Stomach (tissue), 19 donors: ENCODE measurements at places on chromosomes 13 and 19. TPM values are rescaled to one million over a fixed set of nuclear protein-coding genes. Genes with fewer than 3 reads are reported as not detected.
A peak's percentile ranks its signal among the peaks of the same experiment; 100 is the strongest.

DNA sequence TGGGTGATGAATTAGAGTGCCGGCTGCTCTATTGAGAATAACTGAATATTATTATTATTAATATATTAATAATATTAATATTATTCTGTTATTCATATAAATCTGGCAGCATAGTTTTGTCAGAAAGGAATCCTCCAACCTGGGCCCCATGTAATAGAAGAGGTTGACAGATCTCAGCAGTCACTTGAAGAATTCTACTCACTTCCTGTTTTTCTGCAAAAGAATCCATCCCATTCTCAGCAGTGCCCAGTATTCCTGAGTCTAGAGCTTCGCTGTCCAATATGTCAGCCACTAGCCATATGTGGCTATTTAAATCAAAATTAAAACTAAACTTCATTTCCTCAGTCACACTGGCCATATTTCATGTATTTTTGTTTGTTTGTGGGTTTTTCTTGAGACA is 72.4 kb upstream of the USPL1 start:
- no peaks in the 10 kb centered on the region for H3K36me3 ChIP-seq
- no peak overlapping the region for H3K4me3 ChIP-seq
- H3K27ac ChIP-seq = no peak overlapping the region
- H3K4me1 ChIP-seq = no peaks in the 10 kb centered on the region

MAMSTR gene
- not detected for total RNA-seq

DNA sequence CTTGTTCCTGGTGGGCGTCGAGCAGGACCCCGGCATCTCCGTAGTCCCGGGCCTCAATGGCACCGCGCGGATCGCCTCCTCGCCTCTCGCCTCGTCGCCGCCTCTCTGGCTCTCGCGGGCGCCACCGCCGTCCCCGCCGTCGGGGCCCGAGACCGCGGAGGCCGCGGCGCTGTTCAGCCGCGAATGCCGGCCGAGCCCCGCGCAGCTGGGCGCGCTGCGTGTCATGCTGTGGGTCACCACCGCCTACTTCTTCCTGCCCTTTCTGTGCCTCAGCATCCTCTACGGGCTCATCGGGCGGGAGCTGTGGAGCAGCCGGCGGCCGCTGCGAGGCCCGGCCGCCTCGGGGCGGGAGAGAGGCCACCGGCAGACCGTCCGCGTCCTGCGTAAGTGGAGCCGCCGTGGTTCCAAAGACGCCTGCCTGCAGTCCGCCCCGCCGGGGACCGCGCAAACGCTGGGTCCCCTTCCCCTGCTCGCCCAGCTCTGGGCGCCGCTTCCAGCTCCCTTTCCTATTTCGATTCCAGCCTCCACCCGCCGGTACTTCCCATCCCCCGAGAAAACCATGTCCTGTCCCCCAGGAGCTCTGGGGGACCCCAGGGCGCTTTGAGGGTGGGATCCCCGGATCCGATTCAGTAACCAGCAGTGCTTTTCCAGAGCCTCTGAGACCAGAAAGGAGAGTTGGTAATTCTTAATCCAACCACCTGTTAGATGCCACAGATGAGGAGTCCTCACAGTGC is 885 bp downstream of the MLNR start:
- DNase-seq = peak; percentile 50
- no peak overlapping the region for H3K27ac ChIP-seq
- H3K4me3 ChIP-seq = peak overlapping the region; percentile 55
- no peaks in the 10 kb centered on the region for H3K36me3 ChIP-seq

GRCh38 chr13:29785978-29786377 is 64.4 kb downstream of the UBL3 start:
- no peak overlapping the region for H3K4me3 ChIP-seq
- no peaks in the 10 kb centered on the region for H3K36me3 ChIP-seq
- H3K4me1 ChIP-seq = peaks cover 56% of the 10 kb centered on the region

- no peak for DNase-seq
- no peak overlapping the region for H3K27ac ChIP-seq
- H3K4me1 ChIP-seq = no peaks in the 10 kb centered on the region
- no peaks in the 10 kb centered on the region for H3K36me3 ChIP-seq
Observed at GRCh38 chr13:91214031-91214430, 133.5 kb upstream of the MIR17HG start.

CLIP3 gene
- 1.8 TPM for total RNA-seq

DNA sequence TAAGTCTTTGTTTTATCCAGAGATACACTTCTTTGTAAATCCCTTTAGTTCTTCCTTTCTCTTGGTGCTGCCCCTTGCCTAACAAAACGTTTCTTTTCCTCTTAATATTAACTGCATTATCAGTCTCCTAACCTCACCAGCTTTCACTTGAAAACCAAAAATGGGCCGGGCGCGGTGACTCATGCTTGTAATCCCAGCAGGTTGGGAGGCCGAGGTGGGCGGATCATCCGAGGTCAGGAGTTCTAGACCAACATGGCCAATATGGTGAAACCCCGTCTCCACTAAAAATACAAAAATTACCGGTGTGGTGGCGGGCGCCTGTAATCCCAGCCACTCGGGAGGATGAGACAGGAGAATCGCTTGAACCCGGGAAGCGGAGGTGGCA is 329.8 kb upstream of the MIR17HG start:
- no peak for DNase-seq
- H3K27ac ChIP-seq = no peak overlapping the region
- no peak overlapping the region for H3K4me3 ChIP-seq
- peaks cover 11% of the 10 kb centered on the region for H3K4me1 ChIP-seq

PGLYRP1 gene
- not detected for total RNA-seq

UBE2L5 gene
- not detected for total RNA-seq

- no peak for DNase-seq
- no peak overlapping the region for H3K4me3 ChIP-seq
- H3K36me3 ChIP-seq = no peaks in the 10 kb centered on the region
- H3K27me3 ChIP-seq = no peaks in the 10 kb centered on the region
- no peak overlapping the region for H3K27ac ChIP-seq
Observed at GRCh38 chr13:32905063-32905863, 111.0 kb upstream of the KL start.

DNA sequence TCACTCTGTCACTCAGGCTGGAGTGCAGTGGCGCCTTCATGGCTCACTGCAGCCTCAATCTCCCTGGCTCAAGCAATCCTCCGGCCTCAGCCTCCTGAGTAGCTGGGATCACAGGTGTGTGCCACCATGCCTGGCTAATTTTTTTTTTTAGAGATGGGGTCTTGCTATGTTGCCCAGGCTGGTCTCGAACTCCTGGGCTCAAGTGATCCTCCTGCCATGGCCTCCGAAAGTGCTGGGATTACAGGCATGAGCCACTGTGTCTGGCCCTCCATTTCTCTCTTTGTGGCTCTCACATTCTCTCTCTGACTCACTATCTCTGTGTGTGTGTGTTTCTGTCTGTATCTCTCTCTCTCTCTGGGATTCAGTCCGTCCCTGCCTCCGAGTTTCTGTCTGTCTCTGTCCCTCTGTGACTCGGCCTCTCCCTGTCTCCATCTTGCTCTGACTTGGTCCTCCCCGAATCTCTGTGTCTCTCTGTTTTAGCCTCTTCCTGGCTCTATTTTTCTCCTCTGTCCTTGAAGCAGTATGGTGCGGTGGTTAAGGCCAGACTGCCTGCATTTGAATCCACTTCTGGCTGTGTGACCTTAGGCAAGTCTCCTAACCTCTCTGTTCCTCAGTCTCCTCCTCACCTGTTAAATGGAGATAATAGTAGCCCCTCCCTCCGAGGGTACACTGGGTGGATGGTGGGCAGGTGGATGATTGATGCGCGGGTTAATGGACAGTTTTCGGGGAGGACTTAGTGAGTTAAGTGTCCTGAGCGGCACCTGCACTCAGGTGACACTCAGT is 11.0 kb downstream of the MEIS3 start:
- H3K27ac ChIP-seq = no peak overlapping the region
- peaks cover 25% of the 10 kb centered on the region for H3K27me3 ChIP-seq
- H3K4me1 ChIP-seq = no peaks in the 10 kb centered on the region
- no peak for DNase-seq
